Mesenteric fat pad (tissue), 1 donor: ENCODE measurements at places on chromosomes 12 and 14. TPM values are rescaled to one million over a fixed set of nuclear protein-coding genes. Genes with fewer than 3 reads are reported as not detected.

DNA sequence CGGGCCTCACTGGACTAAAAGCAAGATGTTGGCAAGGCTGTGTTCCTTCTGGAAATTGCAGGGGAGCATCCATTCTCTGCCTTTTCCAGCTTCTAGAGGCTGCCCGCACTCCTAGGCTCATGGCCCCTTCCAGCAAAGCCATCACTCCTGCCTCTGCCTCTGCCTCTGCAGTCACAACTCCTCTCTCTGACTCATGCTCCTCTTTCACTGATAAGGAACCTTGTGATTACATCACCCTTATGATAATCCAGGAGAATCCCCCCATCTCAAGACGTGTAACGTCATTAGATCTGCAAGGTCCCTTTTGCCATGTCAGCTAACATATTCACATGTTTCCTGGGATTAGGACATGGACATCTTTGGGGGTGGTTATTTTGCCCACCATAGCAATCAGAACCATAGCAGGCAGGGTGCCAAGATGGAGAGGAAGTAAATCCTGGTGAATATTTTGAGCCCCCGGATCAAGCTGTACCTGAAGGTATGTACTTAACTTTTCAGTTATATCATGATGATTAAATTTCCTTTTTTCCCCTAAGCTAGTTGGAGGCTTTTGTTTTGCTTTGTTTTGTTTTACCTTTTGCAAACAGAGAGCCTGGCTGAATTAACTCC is 123.6 kb downstream of the SCARB1 start:
- DNase-seq: no peak

- no peak for DNase-seq
Measured at GRCh38 chr14:61517911-61518384, 177.4 kb upstream of the HIF1A start.

KRT6C gene
- total RNA-seq: not detected

DNA sequence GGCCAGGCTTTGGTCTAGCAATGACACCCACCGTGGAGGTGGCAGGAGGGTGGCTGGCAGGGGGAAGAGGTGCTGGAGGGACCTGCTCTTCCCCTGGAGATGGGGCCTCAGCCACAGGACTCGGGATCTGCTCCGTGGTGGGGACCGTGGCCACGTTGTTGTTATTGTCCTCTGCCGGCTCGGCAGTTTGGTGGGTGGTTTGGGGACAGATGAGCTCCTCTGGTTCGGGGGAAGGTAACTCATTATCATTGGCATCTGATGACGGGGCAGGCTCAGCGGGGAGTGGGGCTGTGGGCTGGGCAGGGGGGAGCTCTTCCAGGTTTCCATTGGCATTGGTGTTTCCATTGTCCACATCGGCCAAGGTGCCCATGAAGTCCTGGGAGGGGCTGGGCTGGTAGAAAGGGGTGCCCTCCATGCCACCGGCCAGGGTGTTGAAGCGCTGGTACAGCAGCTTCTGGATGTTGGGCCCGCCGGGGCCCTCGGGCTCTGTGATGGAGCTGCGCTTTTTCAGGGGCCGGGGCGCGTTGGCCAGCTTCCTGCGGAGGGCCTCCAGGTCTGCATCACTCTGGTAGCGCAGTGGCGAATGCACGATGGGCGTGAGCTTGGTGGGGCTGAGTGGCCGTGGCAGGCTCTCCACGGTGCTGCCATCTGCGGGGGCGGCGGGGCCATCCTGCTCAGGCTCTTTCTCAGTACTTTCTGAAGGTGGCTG is 24.3 kb downstream of the ZFYVE21 start:
- peak; percentile 83 for DNase-seq
